Activated CD4-positive, alpha-beta memory T cell treated with anti-CD3 and anti-CD28 coated beads, Interleukin-2, amount 10 ng/mL, durations not matched to agents 7 days and 5 days (primary cell): ENCODE measurements at places on chromosomes 2 and 18. TPM values are rescaled to one million over a fixed set of nuclear protein-coding genes. Genes with fewer than 3 reads are reported as not detected.
A peak's percentile ranks its signal among the peaks of the same experiment; 100 is the strongest.

Gene ST8SIA5
- total RNA-seq: not detected

Gene GPR35
- 5.2 TPM for total RNA-seq

Gene KIF1A
- total RNA-seq: 0.71 TPM

Gene KIAA2012
- not detected for total RNA-seq

DNA sequence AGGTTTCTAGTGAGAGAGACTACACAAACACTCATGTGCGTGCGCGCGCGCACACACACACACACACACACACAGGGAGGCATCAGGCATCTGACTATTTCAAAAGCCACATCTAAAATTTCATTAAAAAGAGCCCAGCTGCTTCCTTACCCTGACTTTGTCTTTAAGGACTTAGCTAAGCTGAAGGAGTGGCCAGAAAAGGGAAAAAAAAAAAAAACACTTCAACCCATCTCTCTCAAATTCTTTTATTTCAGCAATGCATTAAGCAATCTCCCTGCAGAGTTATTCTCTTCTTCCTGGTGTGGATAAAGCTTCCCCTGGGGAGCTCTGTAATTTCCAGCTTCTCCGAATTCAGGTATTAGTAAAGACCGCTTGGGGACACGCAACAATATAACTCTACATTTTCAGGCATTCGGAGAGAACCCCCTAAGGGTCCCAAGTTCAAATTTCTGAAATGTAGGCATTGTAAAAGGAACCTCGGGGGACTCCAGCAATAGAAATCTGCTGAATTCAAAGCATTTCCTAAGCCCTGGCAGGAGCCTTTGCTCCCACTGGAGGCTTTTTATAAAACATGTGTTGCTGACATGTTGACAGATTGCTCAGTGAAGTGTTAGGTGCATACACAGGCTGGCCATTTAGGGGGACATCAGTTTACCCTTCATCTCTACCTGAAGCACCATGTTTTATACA, 67.0 kb downstream of the ZNF521 start:
- no peaks in the 10 kb centered on the region for H3K36me3 ChIP-seq
- DNase-seq: no peak
- H3K27ac ChIP-seq: no peak overlapping the region
- H3K27me3 ChIP-seq: peaks cover 4% of the 10 kb centered on the region

DNA sequence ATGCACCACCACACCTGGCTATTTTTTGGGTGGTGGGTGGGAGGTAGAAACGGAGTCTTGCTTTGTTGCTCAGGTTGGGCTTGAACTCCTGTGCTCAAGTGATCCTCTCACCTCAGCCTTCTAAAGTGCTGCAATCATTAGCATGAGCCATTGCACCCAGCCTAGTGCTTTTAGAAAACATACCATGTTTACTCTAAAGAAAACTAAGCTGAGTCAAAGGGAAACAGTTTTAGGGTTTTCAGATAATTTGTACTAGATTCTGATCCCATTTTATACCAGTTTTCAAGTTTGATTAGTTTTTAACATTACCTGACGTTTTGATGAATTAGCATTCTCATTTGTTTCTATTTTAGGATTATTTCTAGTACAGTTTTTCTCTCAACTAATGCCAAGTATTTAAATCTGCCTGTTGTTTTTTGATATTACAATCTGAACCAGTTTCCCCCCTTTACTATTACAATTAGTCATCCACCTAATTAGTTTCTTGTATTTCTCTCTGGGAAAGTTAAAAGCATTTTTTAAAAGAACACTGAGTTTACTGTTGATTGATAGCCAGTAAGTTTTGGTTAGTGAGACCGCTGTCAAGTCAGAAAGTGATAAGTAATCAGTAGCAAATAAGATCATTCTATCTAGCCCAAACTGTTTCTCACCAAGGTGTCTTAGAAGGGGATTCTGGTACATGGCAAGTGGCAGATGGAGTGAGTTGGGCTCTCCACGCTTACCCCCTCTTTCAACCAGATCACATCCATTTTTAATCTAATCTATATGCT, 24.2 kb upstream of the TBR1 start:
- H3K27me3 ChIP-seq: no peaks in the 10 kb centered on the region
- H3K36me3 ChIP-seq: peaks cover 50% of the 10 kb centered on the region
- no peak for DNase-seq
- peaks cover 15% of the 10 kb centered on the region for H3K4me1 ChIP-seq
- no peak overlapping the region for H3K4me3 ChIP-seq

DNA sequence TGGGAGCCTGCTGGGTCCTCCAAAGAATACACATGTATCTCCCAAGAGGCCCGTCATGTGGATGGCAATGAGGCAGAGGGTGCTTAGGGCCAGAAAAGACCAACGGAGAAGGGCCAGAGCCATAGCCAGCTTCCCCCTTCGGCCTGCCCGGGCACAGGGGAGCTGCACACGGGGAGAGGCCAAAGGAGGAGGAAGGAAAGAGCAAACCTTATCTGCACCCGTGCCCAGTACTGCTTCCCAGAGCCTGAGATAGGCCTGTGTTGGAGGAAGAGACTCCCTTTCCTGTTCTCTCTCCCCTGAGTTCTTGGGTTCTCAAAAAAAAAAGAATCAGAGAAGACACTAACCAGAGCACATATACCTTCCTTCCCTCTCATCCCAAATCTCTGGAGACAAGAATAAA, 250.3 kb downstream of the ANAPC1 start:
- no peak overlapping the region for H3K4me3 ChIP-seq
- peaks cover 47% of the 10 kb centered on the region for H3K27me3 ChIP-seq
- H3K27ac ChIP-seq: no peak overlapping the region
- no peak for DNase-seq
- H3K4me1 ChIP-seq: peaks cover 23% of the 10 kb centered on the region

DNA sequence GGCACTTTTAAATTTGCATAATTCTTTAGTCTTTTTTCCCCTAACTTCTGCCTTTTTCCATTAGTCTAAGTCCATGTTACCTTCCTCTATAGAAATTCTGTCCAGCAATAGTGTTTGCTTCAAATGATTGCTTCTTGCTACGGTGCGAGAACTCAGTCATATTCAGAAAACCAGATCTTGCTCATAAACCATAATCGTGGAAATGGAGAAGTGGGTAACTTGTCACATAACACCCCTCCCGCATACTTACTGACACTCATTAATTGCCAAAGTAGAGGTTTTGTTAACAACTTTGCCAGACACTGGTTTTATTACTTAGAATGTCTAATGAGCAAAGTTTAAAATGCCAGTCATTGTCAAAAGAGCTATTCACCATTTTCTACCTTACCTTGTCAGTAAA, 94.3 kb upstream of the TWSG1 start:
- H3K4me1 ChIP-seq: peaks cover 31% of the 10 kb centered on the region
- no peaks in the 10 kb centered on the region for H3K27me3 ChIP-seq
- H3K4me3 ChIP-seq: no peak overlapping the region
- peak overlapping the region; percentile 33 for H3K27ac ChIP-seq
- peaks cover 64% of the 10 kb centered on the region for H3K36me3 ChIP-seq

DNA sequence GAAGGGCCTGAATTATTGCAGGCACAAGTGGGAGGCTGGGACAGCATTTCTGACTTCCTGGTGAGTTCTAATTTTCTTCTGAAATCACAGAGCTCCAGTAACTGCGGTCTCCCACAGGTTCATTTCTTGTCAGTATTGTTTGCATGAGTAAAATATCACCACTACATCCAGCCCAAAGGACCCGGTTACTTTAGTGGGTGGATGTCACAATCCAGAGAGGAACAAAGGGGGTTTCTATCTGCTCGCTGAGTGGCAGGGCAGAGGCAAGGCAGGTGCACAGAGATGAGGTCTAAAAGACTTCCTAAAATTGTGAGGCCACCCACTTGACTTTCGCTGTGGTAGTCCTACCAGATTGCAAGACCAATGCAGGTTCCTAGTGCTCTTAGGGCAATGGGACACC, 800.4 kb upstream of the ID2 start:
- H3K27ac ChIP-seq: no peak overlapping the region
- DNase-seq: no peak
- no peak overlapping the region for H3K4me3 ChIP-seq
- no peaks in the 10 kb centered on the region for H3K4me1 ChIP-seq

GRCh38 chr2:229296536-229296935, 25.4 kb upstream of the PID1 start:
- H3K27me3 ChIP-seq: no peaks in the 10 kb centered on the region
- H3K4me1 ChIP-seq: no peaks in the 10 kb centered on the region
- no peak for DNase-seq
- H3K27ac ChIP-seq: no peak overlapping the region
- H3K36me3 ChIP-seq: no peaks in the 10 kb centered on the region

GRCh38 chr2:7523481-7524120, 606.4 kb downstream of the RNF144A start:
- H3K4me3 ChIP-seq: peak overlapping the region; percentile 34
- peak overlapping the region; percentile 77 for H3K27ac ChIP-seq
- H3K4me1 ChIP-seq: peaks cover 43% of the 10 kb centered on the region
- H3K36me3 ChIP-seq: peaks cover 14% of the 10 kb centered on the region

GRCh38 chr2:232038251-232038880, 76.9 kb downstream of the DIS3L2 start:
- no peaks in the 10 kb centered on the region for H3K27me3 ChIP-seq
- no peak overlapping the region for H3K4me3 ChIP-seq
- no peak for DNase-seq
- H3K36me3 ChIP-seq: peaks cover 53% of the 10 kb centered on the region
- no peak overlapping the region for H3K27ac ChIP-seq
- H3K4me1 ChIP-seq: peaks cover 11% of the 10 kb centered on the region
